Germinal center (tissue), 1 donor: ENCODE measurements at places on chromosomes 1 and 21.

- DNase-seq = no peak
These were observed 188.4 kb downstream of the BACH1 start for GRCh38 chr21:29487154-29487553.

- DNase-seq = peak; percentile 19
These were observed 414 bp downstream of the TMEM51 start for GRCh38 chr1:15153842-15154479.

- DNase-seq = no peak
These were observed 139.7 kb upstream of the ARHGEF16 start for GRCh38 chr1:3314491-3315381.

DNA sequence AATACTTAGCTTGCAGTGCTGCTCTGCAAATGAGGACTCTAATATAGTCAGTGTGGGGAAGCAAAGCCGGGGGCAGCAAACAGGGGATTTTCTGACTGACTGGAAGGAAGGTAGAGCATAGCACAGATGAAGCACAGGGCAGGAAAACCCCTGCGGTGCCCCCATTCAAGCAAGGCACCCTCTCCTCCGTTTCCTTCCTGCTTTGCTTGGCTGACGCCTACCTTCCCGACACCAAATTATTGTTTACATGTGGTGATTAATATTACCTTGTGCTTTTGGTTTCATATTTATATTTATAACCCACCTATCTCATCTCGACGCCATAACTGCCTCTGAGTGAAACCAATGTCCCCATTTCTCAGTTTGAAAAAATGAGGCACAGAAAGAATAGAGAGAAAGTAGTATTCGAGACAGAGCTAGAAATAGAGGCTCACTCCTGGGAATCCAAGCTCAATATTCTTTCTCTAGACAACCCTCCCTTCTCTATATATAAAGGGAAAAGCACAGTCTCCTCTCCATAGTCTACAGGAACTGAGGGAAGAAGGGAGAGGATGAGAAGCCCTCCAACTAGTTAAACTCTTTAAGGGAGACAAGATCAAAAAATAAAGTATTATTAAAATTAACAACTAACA is 41.3 kb downstream of the PIK3C2B start:
- DNase-seq = peak; percentile 79

DNA sequence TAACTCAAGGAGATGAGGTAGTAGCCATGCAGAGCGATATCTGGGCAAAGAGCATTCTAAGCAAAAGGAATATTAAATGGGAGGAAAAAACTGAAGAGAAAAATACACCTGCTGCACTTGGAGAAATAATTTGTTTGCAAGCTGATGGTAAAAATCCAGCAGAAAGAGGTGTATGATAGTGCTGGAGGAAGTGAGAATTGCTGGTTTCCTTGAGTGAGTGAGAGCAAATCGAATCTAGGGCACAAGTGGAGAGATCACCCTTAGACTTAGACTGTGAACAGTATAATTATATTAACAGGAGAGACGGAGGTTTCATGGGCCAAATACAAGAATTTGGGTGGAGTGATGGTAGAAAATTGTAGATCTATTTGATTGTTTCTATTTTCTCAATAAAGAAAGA is 2.7 kb upstream of the CR1 start:
- DNase-seq = no peak

DNA sequence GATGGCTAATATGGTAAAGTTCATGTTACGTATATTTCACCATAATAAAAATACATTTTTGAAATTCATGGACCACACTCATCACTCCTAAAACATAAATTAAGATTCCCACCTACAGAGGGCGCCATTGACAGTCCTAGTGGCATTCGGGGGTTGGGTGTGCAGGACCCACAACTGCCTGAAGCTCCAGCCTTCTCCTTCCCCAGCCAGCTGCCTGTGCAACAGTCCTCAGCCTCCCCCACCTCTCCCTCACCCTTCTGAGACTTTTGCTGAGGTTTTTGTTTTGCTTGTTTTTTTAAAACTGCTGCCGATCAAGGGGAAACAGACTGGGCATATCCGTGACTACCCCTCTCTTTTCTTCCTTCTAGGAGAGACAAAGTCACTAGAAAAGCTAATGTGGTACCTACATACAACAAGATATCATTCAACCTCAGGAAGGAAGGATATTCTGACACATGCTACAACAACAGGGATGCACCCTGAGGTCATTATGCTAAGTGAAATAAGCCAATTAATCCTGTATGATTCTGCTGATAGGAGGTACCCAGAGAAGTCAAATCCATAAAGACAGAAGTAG is 9.2 kb upstream of the EVA1C start:
- DNase-seq = peak; percentile 36

GRCh38 chr21:31115249-31115648 is 77.0 kb upstream of the KRTAP19-8 start:
- no peak for DNase-seq

DNA sequence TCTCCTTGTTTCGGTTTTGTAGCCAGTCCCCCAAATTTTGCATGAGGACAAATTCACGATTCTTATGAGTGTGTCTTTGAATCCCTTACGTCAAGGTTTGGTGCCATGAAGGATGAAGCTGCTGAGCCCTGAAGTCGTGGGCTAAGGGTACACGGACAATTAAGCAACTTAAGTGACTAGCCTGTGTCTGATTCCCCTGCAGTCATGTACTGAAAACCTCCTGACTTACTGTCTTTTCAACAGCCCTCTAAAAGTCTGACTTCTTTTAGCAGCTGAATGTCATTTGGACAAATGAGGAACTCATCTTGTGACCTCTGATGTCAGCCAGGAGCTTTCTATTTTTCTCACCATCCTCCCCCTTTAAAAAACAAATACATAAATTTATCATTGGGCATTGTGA is 27.1 kb upstream of the C1orf105 start:
- DNase-seq = peak; percentile 49

DNA sequence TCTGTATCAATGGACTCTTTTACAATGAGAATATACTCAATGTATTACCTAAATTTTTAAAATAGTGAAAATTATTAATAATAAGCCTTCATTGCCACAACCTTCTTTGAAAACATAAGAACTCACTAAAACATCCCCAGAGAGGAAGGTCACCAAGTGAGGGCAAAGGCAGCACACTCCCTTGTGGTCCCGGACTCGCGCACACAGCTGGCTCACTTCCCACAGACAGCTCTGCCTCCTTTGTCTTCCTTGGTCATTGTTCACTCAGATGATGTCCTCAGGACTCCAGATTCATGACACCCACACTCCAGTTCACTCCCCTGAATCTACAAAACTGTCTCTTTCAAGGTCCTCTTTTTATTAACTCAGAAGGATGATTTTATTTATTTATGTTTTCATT is 19.2 kb upstream of the UBR4 start:
- DNase-seq = no peak

DNA sequence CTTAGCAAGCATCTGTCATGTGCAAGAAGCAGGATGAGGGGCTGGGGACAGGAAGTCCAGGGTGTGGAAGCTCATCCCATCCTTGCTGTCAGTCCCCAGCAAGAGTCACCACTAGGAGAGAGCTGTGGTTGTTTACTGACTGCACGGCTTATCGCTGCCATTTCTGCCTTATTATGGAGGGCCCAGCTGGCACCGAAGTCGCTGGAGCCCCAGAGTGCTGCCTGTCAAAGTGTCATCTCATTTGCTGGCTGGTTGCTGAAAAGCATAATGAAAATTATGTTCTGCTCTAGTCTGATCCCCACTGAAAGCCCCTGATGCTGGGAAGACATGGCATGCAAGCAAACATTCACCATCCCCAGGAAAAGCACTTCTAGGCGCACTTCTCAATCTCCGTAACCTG is 642.7 kb downstream of the NPHP4 start:
- no peak for DNase-seq

GRCh38 chr1:50265790-50266314 is 157.1 kb downstream of the ELAVL4 start:
- DNase-seq = no peak

GRCh38 chr1:90973897-90974798 is 47.7 kb downstream of the ZNF644 start:
- no peak for DNase-seq

DNA sequence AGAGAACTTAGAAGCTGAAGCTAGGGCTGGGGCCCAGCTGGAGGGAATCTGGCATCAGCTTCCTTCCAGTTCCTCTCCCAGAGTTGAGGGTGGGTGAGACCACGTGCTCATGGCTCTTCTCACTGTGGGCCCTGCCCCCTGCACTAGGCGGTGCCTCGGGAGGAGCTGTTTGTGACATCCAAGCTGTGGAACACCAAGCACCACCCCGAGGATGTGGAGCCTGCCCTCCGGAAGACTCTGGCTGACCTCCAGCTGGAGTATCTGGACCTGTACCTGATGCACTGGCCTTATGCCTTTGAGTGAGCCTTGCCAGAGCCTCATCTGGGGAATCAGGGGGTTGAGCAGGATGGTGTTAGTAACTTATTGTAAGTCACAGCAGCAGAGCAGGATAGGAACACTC is 16.1 kb downstream of the AKR1A1 start:
- no peak for DNase-seq

GRCh38 chr1:33586106-33586505 is 113.7 kb downstream of the ZSCAN20 start:
- DNase-seq = no peak

- DNase-seq = no peak
These were observed 65.2 kb downstream of the FAAP20 start for GRCh38 chr1:2129256-2129943.

- no peak for DNase-seq
These were observed 9.1 kb downstream of the PTGFRN start for GRCh38 chr1:116918714-116919357.

- peak; percentile 41 for DNase-seq
These were observed 38.5 kb downstream of the CHD5 start for GRCh38 chr1:6141592-6141991.

DNA sequence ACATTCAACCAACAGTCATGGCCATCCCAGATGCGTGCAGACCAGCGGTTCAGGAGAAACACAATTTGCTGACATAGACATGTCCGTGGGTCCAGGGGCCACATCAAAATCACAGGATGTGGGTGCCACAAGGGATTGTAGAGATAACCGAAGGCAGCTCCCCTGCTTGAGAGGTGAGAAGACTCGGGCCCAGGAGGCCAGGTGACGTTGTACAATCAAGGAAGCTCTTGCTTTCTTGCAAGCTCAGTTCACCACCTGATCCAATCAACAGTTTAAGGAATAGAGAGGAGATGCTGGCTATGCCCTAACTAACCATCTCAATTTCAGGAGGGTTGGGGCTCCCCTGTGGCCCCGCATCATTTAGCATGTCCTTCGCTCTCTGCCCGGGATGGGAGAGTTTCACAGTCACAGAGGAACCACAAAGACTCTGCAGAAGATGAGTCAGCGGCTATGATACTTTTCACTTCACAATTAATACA is 19.5 kb downstream of the UBASH3A start:
- no peak for DNase-seq

DNA sequence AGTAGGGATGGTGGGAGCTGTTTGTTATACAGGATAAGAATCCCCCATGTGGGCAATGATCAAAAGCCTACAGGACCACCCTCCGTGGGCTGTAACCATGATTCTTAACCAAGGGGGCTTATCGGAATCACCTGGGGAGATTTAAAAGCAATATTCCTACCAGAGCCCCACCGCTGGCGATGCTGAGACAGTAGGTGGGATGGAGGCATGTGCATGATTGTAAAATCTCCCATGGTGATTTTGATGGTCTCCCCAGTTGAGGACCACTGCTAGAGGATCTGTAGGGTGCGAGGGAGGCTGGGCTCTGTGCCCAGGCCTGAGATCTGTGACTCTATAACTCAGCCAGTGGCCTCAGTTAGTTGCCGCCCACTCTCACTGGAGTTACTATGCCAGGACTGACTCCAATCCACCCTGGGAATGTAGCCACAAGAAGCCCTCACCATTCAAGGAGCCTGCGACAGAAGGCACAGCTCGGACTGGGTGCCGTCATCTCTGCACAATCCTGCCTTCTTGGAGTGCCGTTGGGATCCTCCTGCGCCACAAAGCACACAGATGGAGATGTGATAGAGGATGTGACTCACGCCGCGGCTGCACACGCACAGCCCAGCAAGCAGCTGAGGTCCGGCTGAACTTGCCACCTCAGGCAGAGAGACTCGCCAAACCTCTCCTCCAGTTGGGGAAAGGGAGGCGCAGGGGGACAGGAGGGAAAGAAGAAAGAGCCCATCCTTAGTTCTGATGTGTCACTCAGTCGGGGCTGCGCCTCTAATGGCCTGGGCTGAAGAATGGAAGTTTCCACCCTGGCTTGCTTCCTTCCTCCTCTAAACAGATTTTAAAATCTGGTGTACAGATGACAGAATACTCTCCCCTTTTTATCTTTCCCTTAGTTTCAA is 26.5 kb downstream of the AKNAD1 start:
- no peak for DNase-seq

DNA sequence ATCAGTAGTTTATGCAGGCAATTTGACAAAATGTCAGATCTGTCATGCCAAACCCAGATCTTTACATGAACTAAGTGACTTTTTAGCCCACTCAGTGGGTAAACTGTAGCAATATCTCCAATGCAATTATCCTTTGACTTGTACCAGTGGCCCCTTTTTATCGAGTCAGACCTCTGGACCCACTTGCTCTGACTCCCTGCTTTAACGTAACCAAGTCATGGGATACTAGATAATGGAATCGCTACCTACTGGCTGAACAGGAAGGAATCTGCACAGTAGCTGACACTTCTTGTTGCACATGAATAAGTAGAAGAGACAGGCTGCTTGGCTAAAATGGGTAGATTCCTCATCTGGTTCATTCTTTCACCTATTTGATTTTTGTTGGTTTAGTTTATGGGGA is 128.4 kb upstream of the LYPLAL1 start:
- DNase-seq = no peak

DNA sequence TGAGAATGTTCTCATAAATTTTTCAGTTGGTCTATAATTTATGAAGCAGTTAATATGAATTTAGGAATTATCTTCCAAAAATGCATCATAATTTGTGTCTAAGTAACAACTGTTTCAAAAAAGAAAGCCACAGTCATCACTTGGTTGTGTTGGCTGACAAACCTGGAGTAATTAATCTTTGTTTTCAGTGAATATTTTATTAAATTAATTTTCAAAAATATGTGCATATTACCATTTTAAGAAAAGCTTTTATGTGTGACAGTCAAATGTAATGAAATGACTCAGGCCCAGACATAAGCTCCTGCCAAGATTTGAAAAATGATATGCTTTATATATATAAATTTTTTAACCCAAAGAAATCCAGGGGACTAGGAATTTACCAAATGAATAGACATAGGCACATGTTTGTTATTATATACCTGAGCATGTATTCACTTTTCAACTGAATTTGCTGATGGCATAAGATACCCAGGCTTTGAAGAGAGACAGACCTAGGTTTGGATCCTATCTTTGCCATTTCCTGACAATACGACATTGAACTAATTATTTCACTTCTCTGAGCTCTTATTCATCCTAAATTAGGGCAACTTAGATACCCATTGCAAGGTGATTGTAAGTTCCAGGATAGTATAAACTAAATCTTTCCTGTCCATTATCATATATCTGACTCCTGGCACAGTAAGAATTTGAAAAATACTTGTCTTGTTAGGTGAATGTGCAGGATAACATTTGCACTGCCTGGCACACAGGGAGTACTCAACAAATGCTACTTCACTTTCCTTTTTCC is 729.5 kb upstream of the ADGRL2 start:
- DNase-seq = no peak

- no peak for DNase-seq
These were observed 41.4 kb downstream of the TARBP1 start for GRCh38 chr1:234437423-234438171.
